ENCODE measurements at places on chromosomes 1 and 21.

DNA sequence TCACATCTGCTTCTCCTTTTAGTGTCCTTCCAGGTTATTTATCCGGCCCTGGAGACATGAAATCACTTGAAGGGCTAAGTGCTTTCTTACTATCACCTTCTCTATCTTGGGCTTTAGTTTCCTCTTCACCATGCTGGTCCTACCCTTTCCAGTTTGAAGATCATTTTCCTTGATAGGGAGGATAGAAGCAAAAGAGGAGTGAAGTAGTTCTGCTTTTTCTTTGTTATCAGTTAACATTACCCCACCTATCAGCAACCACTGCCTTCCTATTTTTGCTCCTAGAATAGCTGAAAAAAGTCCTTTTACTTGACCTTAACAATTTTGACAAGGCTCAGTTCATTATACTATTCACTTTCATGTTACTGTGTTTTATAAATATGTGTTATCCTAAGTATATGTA, 19.4 kb downstream of the RGL1 start:
- DNase-seq, result no peak

- no peak for DNase-seq
Observed at GRCh38 chr1:230147253-230148125, 80.5 kb downstream of the GALNT2 start.

DNA sequence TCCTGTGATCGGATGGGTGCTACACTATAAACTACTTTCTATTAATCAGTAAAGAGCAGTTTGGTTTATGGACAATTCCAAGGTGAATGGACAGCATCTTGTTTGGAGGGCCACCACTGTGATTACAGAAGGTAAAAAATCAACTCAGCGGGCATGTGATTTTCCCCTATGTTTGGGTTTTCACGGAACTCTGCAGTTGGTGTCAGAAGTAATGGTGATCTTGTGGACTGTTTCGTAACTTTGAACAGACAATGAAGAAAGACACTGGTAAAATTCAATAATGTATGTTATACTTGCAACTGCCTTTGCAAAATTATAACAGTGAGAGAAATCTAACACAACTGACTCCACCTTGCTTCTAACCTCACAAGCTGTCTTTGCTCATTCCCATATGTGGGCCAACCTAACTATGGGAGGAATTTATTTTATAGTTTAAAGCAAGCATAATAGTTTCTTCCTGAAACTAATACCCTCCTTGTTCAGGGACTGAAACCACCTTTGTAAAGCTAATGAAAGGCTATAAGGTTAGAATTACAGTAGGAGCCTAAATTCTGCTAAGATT, 53.2 kb downstream of the TRIM33 start:
- DNase-seq, result no peak

DNA sequence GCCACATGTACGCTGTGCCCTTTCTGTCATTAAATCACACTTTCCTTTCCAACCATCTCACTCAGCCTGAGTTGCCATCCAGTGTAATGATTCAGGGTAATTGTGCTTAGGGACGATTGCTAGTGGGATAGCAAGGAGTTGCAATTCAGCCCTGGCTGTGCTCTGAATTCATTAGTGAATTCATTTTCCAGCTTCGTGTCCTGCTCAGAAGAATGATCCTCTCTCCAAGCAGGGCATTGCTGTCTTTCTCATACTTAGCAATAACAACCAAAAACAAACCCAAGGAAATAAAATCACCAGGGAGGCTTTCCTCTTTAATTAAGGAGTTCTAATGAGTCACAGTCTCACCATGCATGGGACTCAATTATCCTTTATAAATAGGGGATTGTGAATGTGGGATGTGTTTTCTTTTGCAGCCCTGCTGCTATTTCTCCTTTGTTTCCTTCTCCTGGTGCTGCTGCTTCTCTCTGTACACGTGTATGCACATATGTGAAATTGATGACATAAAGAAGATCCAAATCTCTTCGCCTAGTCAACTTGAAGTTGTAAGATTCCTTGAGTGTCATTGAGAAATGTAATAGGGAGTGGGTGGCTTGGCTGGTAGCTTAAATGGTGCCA, 167.0 kb downstream of the TSEN15 start:
- DNase-seq, result no peak

- no peak for DNase-seq
Observed at GRCh38 chr1:240999826-241000225, 357.2 kb downstream of the RGS7 start.

DNA sequence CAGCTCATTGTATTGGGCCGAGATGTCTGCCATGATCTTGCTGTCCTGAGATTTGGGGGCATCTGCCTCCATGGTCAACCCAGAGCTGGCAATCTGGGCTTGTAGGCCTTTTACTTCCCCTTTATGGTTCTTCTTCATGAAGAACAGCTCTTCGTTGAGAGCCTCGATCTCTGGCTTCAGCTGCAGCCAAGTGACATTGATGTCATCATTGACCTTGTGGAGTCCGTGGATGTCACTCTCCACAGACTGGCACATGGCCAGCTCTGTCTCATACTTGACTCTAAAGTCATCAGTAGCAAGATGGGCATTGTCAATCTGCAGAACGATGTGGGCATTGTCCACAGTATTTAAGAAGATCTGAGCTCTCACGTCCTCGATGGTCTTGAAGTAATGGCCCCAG, 29.2 kb downstream of the RAP1A start:
- no peak for DNase-seq

DNA sequence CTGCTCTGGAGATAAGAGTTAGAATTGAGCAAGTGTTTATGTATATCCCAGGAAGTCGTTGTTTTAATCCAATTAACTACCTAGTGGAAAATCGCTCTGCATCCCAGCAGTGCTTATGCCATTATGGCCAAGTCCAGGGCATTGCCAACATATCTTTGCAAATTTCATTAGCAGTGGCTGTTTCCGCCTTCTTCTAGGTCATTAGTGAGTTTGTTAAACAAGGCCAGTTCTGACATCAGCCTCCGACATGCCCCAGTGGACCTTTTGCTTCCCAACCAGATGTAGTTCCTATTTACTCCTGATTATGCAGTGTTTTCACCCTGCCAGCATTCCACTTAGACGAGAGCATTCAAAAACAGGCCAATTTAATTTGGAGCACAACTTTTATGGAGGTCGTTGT, 106.8 kb upstream of the FAM78B start:
- no peak for DNase-seq

DNA sequence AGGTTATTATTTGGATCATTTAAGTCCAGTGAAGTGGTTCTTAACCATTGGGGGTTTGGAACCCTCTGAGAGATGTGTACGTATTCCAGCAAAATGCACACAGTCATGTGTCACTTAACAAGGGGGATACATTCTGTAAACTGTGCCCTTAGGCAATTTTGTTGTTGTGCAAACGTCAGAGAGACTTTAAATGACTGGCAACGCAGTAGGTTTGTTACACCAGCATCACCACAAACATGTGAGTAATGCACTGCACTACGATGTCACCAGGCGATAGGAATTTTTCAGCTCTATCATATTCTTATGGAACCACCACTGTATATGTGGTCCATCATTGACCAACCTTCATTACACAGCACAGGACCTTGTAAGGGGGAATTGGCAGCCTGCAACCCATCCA, 11.9 kb downstream of the AHCYL1 start:
- DNase-seq, result no peak

DNA sequence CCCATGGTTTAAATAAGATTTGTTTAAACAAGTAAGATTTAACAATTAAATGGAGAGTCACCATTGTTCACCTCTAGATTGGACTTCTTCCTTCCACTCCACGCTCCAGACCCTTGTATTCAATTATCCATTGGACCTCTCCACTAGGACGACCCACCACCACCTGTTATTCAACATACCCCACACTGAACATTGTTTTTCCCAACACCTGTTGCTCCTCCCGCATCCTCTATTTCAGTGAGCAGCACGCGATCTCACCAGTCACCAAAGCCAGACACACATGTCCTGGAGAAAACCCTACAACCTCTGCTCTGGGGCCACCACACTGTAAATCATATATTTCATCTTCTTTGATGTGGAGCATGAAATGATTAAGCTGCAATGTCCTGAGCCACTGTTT, 28.6 kb downstream of the ATP8B2 start:
- no peak for DNase-seq

All from hematopoietic multipotent progenitor cell (in vitro differentiated cells).